ENCODE measurements at places on chromosomes 4 and X.

DNA sequence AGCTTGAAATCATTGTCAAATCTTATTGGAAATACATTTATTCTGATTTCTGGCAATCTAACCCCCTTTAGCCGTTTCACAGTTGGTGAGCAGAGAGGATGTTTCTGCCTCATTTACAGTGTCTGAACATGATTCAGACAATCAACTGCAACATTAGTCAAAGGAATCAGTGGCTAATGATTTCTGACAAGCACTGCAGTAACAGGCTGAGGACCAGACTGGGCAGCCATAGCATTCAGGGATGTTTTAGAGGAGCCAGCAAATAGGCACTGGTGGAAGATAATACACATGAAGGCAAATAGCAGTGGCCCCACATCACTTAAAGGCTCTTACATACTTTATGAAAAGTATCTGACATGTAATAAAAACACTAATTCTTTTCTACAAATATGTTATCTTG is 102.8 kb downstream of the TTC29 start:
- no peak for DNase-seq

DNA sequence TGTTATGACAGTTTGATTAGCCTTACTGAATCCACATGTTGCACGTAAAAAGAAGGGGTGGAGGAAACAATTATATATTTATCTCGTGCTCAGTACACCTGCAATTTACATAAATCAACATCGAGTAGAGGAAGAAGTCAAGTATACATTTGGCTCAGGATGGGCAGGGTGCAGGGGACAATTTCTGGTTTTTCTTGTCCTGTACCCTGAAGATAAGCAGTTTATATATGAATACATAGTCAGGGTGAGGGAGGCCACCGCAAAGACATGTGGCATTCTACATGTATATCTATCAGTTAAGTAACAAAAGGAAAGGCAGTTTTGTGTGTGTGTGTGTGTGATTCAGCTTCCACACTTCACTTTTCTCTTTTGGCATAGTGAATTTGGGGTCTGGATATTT is 11.1 kb upstream of the EREG start:
- DNase-seq = no peak

- DNase-seq = no peak
Observed at GRCh38 chr4:71380788-71381187, 42.0 kb downstream of the SLC4A4 start.

DNA sequence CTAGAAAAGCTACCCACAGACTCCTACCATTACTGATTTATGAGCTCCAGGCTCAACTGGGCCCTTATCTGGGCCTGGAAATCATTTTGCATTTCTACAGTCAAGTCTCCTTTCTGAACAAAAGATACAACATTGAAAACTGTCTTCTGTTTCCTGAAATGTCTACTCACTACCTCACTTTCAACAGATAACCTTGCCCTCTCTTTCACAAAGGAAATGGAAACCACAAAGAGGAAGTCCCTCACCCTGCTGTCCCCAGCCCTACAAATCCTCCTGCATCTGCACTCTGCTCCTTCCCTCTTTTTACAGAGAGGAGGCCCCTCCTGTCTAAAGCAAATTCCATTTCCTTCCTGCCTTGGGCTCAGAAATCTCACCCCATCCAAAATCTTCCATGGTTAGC is 24.8 kb upstream of the CYBB start:
- DNase-seq = no peak

DNA sequence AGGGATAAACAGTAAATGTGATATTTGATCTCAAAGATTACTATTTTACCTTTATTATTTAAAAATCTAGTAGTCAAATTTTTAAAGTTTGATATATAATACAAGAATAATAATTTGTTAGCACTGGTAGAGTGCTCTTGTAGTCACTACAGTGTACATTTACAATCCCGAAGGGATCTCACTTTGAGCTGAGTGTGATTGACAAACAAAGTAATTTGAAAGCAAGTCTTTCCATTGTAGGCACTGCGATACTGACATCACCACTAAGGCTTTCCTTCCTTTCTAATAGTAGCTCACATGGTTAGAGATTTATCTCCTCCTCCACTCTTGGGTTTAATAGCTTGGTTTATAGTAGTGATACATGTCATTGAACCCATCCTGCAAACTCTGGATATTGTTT is 280.6 kb downstream of the PARM1 start:
- DNase-seq = no peak

DNA sequence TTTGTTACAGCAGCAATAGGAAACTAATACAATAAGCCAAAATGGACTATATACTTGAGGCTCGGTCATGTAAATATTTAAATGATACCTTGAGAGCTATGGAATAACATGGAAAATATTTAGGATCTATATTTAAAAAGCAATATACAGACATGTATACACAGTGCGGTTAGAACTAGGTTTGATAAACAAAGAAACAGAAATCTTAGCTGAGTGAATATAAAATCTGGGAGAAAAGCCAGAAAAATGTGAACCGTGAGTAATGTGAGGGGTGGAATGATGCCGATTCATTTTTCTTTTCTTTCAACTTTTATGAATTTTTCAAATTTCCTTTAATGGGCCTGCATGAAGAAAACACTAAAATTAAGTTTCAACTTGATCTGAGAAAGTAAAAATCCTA is 104.1 kb downstream of the ATXN3L start:
- no peak for DNase-seq

- DNase-seq = no peak
Observed at GRCh38 chr4:7195546-7196287, 3.4 kb downstream of the SORCS2 start.

- no peak for DNase-seq
Observed at GRCh38 chr4:8855818-8856245, 15.8 kb downstream of the HMX1 start.

- DNase-seq = no peak
Observed at GRCh38 chr4:119939071-119939995, 127.3 kb downstream of the MAD2L1 start.

- DNase-seq = no peak
Observed at GRCh38 chr4:42806303-42806835, 86.1 kb upstream of the GRXCR1 start.

DNA sequence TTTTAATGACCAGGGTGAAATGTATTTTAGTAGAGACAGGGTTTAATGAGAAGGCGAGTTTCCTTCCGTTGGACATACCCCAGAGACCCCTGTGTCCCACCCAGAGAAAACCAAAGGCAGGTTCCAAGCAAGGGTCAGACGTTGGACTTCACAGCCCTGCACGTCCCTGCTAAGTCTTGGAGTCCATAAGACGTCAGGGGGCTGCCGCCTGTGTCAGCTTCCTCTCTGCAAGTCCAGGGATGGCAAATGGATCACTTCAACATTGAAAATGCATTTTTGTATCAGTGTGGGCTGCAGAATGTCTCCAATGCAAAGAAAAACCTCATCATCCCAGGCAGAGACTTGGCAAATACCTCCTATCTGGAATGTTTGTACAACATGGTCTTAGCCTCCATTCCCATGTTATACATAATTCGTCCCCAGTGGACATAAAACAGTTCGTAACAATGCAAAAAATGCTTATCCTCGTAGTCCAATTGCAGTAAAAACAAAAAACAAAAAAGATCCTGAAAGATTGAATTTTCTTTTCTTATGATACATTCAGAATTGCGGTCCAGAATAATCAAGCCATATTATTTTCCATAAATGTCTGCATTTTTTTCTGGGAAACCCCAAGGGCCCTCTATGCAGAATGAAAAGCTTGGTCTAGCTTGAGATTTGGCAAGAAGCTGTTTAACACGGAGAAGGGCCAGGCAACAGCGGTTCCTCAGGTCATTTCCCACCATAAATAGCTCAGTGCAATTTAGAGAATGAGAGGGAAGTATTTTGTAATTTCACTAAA is 190.9 kb downstream of the SHOX start:
- no peak for DNase-seq

GRCh38 chr4:20422398-20422797 is 170.7 kb downstream of the SLIT2 start:
- no peak for DNase-seq

DNA sequence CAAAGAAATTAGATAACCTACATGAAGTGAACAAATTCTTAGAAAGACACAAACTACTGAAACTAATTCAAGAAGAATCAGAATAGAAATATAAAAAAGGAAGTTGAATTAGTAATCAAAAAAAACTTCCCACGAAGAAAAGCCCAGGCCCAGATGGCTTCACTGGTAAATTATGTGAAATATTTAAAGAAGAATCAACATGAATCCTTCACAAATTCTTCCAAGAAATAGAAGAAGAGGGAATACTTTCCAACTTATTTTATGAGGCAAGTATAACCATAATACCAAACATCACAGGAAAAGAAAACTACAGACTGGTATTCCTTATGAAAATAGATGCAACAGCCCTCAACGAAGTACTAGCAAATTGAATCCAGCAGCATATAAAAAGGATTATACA is 30.7 kb downstream of the MOSPD2 start:
- no peak for DNase-seq

DNA sequence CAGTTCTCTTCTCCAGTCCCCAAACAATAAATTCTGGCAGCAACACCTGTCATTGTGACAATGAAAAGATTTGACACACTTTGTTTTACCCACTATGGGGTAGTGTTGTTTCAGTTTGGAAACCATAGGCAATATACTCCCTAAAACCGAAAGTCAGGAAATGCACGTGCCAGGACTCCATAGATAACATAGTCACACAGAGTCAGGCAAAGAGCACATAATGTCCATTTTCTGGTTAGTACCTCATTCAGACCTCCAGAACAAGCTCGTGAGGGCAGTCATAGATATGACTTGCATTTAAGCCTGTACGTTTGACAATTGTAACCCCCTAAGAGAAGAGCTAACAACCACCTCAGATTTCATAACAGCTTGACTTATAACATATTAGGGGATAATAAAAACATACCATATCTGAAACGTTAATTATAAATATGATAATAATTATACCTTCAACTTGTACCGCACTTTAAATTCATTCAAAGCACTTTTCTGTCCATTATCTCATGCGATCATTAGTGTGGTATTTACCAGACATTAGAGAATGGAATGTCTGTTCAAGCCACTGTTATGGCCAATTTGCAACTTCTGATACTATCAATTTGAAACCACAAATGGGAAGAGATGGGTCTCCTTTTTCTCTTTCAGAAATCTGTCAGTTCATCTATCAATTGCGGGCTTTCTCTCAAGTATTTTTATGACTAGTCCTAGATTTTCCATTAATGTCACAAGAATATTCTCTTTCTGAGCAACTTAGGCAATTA is 147.4 kb downstream of the LDB2 start:
- no peak for DNase-seq

DNA sequence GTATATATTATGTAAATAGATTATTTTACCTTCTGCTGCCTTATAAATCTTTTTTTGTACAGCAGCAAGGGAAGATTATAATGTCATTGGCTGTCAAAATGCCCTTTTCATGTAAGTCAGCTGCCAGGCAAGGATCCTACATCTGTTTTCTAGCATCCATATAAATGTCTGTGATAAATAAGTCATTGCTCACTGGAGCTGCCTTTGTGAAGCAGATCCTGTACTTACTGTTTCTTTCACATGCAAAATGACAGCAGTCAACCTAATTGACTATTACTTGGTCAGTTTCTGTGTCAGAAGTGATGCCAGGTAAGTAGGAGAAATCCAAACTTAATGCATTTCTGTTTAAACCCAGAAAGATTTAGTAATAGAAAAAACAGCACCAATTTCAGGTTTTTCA is 620.7 kb downstream of the RPA4 start:
- no peak for DNase-seq

- no peak for DNase-seq
Observed at GRCh38 chrX:119647552-119648420, 41.6 kb upstream of the NKRF start.

GRCh38 chr4:69894186-69894585 is 34.2 kb upstream of the SULT1E1 start:
- DNase-seq = no peak

GRCh38 chr4:112953262-112953661 is 96.2 kb upstream of the ANK2 start:
- DNase-seq = no peak

- no peak for DNase-seq
Observed at GRCh38 chrX:132622130-132622529, 133.3 kb upstream of the MBNL3 start.

DNA sequence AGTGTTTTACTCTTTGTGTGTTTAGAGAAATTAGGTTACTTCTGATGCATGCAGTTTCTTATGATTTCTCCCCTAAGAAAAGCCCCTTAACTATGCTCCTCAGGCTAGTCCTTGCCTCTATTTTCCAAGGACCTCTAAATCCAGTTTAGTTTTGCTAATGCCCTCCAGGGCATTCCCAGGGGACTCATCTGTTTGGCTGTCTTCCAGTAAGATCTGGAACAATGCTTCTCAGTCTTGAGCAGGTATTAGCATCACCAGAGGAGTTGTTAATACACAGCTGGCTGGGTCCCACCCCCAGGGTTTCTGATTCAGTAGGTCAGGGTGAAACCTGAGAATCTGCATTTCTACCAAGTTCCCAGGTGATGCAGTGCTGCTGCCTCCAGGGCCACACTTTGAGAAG is 56.9 kb downstream of the OTC start:
- no peak for DNase-seq

- DNase-seq = no peak
Observed at GRCh38 chrX:155169881-155170280, 46.4 kb upstream of the VBP1 start.

DNA sequence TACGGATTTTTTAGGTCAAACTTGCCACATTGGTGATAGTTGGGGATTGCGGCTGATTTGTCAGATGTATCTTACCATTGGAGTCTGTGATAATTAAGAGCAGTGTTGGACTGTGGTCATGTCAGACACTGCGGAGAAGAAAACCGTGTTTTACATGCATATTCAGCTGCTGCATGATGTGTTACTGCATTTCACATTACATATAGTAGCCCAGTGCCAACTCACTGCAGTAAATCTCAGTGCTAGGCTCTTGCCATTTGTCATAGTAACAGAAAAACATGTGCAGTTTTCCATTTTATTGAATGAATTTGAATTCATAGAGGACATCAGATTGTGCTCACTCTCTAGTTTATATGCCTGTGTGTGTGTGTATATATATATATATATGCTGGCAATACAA is 543.7 kb downstream of the IL1RAPL1 start:
- DNase-seq = no peak

DNA sequence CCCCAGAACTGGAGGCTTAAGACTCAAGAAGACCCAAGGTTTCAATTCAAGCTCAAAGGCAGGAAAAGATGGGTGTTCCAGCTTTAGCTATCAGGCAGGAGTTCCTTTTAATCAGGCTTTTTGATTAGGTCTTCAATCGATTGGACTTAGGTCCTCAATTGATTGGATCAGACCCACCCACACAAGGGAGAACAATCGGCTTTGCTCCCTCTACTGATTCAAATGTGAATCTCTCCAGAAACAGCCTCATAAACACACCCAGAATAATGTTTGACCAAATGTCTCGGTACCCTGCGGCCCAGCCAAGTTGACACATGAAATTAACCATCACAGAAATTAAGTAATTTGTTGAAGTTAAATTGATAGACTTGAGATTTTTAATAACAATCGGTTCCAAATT is 917.1 kb upstream of the FTHL17 start:
- DNase-seq = no peak

DNA sequence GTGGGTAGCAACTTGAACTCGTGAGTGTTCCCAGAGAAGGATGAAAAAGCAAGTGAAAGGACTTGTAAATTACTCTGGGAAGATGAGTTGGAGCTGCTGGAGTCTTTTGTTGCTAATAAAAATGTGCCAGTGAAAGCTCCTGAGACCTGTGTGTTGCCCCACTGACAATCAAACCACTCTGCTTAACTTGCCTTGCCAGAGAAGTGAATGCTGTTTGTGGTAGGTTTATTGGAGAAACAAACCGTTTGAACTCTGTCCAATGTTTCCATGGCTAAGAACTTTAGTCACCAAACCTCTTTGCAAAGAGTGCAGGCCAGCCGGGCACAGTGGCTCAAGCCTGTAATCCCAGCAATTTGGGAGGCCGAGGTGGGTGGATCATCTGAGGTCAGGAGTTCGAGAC is 586.9 kb downstream of the PCDH7 start:
- no peak for DNase-seq

Measured in 8988T (cell line).